Left lung (tissue), 14 donors: ENCODE measurements at places on chromosomes 6 and 20.

DNA sequence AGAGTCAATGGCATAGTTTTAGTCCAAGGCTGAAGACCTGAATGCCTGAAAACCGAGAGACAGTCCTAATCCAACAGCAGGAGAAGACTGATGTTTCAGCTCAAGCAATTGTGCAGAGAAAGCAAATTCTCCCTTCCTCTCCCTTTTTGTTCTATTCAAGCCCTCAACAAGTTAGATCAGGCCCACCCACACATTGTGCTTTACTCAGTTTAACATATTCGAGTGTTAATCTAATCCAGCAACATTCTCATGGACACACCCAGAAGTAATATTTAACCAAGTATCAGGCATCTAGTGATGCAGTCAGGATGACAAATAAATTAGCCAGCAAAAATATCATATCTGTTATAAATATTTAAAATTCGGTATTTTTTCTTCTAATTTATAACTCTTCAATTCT, 261.1 kb downstream of the HDGFL1 start:
- no peaks in the 10 kb centered on the region for H3K36me3 ChIP-seq
- no peak overlapping the region for H3K4me3 ChIP-seq
- no peak overlapping the region for H3K27ac ChIP-seq
- H3K4me1 ChIP-seq: no peaks in the 10 kb centered on the region
- no peak for DNase-seq

DNA sequence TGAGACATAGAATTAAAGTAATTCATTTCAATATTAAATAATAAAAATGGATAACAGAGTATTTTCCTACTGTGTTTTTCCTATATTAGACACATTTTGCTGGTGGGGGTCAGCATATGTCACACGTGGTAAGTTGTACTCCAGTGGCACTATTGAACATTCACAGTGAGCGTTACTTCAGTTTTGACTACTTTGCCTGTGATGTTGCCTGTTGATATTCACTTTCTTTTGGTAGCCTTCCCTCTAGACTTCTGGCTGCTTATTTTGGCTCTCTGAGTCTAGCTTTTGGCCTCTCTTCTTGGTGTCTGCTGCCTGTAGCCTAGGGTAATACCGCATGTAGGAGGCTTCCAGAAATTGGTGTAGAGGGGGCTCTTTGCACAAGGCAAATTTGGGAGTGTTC, 64.4 kb upstream of the TFB1M start:
- H3K27me3 ChIP-seq: no peaks in the 10 kb centered on the region
- H3K27ac ChIP-seq: no peak overlapping the region
- no peak for DNase-seq
- no peak overlapping the region for H3K4me3 ChIP-seq
- H3K36me3 ChIP-seq: no peaks in the 10 kb centered on the region

GRCh38 chr20:23155141-23155590, 69.0 kb upstream of the CD93 start:
- H3K36me3 ChIP-seq: no peaks in the 10 kb centered on the region
- H3K27ac ChIP-seq: no peak overlapping the region

DNA sequence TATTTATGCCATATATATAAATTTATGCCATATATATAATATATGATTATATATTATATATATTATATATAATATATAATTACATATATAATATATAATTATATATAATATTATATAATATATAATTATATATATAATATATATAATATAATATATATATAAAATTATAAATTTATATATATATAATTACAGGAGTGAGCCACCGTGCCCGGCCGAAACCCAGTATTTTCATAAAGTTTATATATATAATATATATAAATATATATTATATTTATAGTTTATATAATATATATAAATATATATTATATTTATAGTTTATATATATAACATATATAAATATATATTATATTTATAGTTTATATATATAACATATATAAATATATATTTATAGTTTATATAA, 31.6 kb downstream of the NKX2-4 start:
- DNase-seq: no peak
- H3K27me3 ChIP-seq: no peaks in the 10 kb centered on the region
- H3K36me3 ChIP-seq: no peaks in the 10 kb centered on the region
- H3K4me1 ChIP-seq: no peaks in the 10 kb centered on the region

- no peaks in the 10 kb centered on the region for H3K27me3 ChIP-seq
- no peaks in the 10 kb centered on the region for H3K4me1 ChIP-seq
- no peaks in the 10 kb centered on the region for H3K36me3 ChIP-seq
- no peak for DNase-seq
- no peak overlapping the region for H3K4me3 ChIP-seq
These were observed 33.3 kb upstream of the CITED2 start for GRCh38 chr6:139407718-139408222.
